Left renal cortex interstitium (tissue), 4 donors: ENCODE measurements at places on chromosomes 1 and 21.

DNA sequence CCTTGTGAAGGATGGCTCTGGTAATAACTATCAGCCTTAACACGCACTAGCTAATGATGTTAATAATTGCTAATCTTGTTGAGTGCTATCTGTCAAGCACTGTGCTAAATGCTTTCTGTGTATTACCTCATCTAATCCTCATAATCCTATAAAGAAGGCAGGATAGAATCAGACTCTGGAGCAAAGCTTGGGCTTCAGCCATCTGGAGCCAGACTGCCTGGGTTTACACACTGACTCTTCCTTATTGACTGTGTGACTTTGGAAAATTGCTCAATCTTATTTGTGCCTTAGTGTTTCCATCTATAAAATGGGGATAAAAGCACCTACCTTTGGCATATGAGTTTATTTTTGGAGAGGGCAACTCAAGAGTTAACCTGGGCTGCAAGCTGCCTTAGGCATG lies 216.1 kb downstream of the NUF2 start:
- DNase-seq = no peak

GRCh38 chr1:14745001-14745720 lies 146.7 kb downstream of the KAZN start:
- DNase-seq = no peak

GRCh38 chr1:226021401-226021800 lies 22.3 kb upstream of the SDE2 start:
- DNase-seq = no peak

DNA sequence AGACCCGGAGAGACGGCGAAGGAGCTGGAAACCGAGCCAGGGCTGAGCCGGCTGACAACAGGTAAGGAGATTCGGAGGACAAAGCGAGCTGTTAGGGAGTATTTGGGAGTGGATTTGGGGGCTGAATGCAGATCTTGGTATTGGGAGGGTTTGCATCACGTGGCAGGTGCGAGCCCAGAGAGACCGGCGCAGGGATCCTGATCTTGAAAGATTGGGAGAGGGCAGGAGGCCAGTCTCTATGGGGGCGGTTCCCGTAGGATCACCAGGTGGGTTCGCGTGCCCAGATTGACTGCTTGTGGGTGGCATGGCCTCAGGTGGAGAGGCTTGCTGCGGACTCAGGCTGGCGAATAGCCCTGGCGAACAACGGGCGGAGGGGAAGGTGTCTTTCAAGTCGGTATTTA lies 204 bp downstream of the CIART start:
- no peak for DNase-seq
